ENCODE measurements at places on chromosomes 2 and 18.

- DNase-seq = no peak
Measured at GRCh38 chr18:3180325-3180724, 39.4 kb downstream of the MYOM1 start.

DNA sequence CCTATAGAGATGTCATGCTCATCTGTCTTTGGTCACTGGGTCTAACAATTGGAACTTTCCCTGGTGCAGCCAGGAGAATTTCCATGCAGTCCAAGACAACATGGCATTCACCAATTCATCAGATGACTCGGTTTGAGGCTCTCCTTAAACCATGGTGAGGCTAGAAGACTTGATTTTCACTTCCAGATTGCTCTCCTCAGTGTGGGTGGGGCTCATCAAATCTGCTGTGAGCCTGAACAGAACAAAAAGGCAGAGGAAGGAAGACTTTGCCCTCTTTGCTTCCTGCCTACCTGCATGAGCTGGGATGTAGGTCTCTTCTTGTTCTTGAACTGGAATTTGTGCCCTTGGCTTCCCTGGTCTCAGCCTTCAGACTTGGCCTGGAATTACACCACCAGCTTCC, 203.4 kb upstream of the TRIB2 start:
- DNase-seq = no peak

DNA sequence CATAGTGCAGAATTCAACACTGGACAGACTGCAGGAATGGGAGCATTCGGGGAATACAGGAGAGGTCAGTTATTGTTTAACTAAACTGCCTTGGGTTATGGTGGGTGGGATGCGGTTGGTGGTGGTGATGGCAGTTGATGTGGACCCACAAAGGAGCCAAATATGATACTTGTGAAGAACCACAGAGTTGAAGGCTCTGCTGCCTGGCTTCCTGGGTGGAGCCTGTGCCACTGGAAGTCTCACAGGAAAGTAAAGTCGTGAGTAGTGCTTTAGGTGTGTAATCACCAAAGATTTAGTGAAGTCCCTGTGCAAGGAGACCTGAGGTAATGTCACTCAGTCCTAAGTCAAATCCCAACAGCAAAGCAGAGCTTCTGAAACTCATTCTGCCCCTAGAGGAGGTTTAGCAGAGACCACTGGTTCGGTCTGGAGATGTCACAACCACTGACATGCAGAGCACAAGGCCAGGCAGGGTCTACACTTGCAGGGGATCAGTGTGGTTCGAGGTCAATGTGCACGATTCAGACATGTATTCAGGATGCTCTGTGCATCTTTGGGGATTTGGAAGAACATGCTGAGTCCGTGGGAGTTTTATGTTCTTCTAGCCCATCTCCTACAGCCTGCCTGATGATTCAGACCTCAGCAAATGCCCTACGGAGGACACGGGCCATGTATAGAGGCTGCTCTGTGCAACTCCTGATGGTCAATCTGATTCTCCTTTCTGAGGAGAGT, 1150.9 kb downstream of the RPIA start:
- DNase-seq = no peak

DNA sequence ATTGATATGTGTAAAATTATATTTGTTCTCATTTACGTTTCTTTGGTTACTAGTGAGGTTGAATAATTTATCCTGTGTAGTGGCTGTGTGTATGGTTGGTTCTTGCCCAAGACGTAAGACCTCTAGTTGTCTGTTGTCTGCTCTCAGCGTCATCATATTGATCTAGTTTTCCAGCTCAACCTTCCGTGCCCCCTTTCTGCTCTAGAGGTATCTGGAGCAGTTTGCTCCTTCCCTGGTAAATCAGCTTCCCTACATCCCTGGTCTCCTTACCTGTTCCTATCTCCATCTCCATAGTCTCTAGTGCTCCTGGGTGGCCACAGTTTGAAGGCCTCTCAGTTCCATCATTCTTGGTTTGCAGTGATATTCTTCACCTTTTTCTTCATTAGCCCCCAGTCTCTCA, 1.2 kb downstream of the SMYD5 start:
- DNase-seq = no peak

GRCh38 chr2:65142515-65142914, 12.6 kb upstream of the RAB1A start:
- DNase-seq = no peak

- DNase-seq = no peak
Measured at GRCh38 chr2:198100346-198100745, 296.0 kb downstream of the PLCL1 start.

DNA sequence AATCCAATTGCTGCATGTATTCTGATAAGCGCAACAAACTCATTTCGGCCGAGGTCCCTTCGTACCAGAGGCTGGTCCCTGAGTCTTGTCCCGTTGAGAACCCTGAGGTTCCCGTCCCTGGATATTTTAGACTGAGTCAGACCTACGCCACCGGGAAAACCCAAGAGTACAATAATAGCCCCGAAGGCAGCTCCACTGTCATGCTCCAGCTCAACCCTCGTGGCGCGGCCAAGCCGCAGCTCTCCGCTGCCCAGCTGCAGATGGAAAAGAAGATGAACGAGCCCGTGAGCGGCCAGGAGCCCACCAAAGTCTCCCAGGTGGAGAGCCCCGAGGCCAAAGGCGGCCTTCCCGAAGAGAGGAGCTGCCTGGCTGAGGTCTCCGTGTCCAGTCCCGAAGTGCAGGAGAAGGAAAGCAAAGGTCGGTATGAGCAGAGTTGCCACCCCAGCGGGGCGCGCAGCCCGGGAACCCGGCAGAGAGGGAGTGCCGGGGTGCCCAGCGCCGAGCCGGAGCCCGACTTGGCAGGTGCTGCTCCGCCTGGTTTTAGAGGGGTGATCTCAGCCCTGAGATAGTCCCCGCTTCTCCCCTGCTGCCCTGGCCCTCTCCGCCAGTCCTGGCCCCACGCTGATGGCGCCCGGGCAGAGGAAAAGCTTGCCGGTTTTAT, 714 bp downstream of the HOXD10 start:
- DNase-seq = no peak

- no peak for DNase-seq
Measured at GRCh38 chr2:156574112-156574511, 137.9 kb downstream of the GPD2 start.

DNA sequence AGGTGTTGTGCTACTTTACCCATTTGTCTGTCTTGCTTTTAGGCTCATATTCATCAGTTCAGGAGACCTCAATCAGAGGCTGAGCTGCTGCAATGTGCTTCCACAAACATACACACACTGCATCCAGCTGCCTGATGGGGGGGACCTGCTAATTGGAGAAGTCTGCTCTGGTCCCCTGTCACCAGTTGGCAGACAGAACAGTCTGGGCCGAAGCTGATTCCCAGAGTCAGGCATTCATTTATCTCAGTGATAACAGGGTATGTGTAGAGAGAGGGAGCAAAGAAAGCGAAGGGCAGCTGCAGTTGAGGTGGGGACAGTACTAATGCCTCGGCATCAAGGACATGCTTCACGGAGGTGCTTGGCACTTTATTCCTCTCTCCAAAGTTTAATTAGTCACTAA, 584.3 kb upstream of the PIK3C3 start:
- no peak for DNase-seq

GRCh38 chr2:147081831-147082230, 763.0 kb upstream of the ACVR2A start:
- no peak for DNase-seq

GRCh38 chr2:206635015-206635414, 7.3 kb upstream of the FAM237A start:
- no peak for DNase-seq

GRCh38 chr2:239917957-239918481, 107.1 kb downstream of the NDUFA10 start:
- DNase-seq = no peak

DNA sequence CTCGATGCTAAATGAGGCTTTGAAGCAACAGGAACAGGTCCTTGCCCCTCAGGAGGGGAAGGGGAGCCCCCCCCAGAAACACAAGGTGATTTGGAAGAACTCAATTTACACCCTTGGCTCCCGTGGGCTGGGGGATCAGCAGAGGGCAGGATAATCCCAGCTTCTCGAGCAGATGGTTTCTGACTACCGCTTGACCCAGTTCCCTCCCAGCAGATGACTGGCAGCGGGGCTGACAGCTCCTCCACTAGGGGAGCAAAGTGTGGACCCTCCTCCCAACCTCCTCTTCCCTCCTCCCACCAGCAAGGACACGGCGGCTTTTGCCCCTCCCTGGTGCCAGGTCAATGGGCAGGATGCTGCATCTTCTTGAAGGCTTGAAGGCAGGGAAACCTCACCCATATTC, 3.5 kb upstream of the INHBB start:
- no peak for DNase-seq

- no peak for DNase-seq
Measured at GRCh38 chr2:204452464-204453023, 92.7 kb upstream of the PARD3B start.
